NCI-H2081 (cell line): ENCODE measurements at places on chromosomes 11 and 22.

DNA sequence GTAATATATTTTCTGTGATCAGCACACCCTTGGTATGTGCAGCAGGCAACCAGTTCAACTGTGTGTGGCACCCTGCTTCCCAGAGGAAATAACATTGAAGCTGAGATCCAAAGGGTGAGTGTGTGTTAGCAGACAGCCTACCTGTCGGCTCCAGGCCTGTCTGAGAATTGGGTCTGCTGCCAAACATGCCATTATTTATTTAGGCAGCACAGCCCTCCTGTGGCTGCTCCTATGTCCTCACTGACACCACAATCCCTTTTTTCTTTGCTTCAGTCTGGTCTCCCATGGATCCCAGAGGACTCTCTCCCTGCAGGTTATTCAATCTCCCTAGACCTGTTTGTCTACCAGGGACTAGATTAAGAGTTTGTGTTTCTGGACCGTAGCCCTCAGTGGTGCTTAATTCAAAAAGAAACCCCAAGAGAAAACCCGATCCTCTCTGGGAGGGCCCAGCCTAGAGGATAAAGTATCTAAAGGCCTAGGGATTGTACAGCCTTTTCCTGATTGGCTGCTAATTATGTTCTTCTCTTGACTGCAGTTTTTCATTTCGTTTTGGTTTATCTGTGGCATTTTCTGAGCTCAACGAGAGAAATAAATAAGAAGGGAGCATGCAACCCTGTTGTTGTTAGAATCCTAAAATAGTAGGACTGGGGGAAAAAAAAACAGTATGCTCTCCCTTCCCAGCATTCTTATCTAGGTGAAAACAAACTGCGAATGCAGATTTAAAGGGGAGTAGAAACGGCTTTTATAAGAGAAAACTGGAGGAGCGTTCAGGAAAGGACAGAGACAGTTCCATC lies 24.1 kb downstream of the KCNE3 start:
- peak; percentile 82 for DNase-seq

GRCh38 chr11:47188259-47188658 lies 2.0 kb upstream of the PACSIN3 start:
- DNase-seq: no peak

GRCh38 chr11:8745431-8746253 lies 63.0 kb downstream of the RPL27A start:
- DNase-seq: no peak

- no peak for DNase-seq
Measured at GRCh38 chr11:87942786-87943185, 232.5 kb downstream of the RAB38 start.

DNA sequence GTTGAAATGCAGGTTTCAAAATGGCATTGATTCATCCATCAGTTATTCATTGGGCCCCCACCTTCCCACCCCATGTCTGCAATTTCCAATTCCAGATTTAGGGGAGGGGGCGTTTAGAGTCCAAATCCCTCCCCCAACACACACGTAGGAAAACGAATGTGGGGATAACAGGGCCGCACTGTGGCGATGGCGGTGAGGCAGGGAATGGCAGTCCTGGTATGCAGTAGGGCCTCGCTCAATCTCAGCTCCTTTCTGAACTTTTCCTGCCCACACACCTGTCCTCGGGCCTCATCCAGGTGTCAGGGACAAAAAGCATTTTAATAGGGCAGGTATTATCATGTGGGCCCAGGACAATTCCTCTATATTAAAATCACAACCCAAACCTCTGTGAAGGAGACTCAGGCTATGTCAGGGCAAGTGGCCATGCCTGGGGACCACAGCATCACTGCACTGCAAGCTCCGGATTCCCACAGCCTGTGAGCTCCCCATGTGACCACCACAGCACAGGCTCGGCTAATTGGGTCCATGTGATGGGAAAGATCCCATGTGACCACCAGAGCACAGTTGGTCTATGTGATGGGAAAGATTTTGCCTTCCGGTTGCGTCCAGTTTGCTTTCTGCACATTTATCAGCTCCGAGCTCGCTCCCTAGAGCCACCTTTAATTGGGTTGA lies 44.5 kb downstream of the RTL6 start:
- no peak for DNase-seq

- no peak for DNase-seq
Measured at GRCh38 chr11:30045921-30046577, 29.2 kb upstream of the KCNA4 start.

- no peak for DNase-seq
Measured at GRCh38 chr11:14073849-14074476, 111.4 kb downstream of the SPON1 start.

GRCh38 chr11:94757037-94757735 lies 11.0 kb upstream of the AMOTL1 start:
- DNase-seq: no peak

GRCh38 chr11:109075976-109076375 lies 346.0 kb upstream of the C11orf87 start:
- no peak for DNase-seq

GRCh38 chr11:108865406-108865805 lies 200.5 kb downstream of the DDX10 start:
- no peak for DNase-seq

GRCh38 chr11:118622376-118623268 lies 15.2 kb downstream of the PHLDB1 start:
- peak; percentile 63 for DNase-seq

GRCh38 chr11:66881927-66882452 lies 25.1 kb downstream of the LRFN4 start:
- peak; percentile 15 for DNase-seq

- DNase-seq: no peak
Measured at GRCh38 chr22:33597274-33597985, 322.8 kb downstream of the LARGE1 start.

DNA sequence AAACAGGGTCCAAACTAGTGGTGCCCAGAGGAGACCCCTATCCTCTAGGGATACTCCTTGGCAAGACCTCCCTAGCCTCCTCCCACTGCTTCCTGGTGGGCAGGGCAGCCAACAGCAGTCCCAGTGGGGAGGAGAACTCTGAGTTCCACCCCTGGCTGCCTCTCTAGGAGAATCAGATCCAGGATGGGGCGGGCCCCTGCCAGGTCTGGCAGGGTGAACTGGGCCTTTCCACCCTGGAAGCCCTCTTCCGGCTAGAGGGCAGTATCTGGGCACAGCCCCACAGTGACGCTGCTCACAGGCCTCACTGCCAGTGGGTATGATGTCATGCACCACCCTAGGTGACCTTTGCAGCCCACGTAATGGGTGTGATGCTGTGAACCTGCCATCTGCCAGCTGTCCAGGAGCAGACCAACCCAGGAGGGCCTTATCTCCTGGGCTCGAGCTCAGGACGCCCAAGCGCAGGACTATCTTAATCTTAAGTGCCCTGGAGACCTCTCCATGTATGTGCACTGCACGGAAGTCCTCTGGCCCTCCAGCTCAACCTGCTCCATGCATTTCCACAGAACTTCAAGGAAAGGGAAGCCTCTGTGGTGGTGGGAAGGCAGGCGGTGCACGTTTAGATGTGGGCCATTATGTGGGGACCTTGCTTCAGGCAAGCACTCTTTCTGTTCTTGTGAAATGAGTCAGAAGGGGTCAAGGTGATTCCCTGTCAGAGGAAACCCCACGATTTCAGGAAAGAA lies 31.8 kb upstream of the FCHSD2 start:
- no peak for DNase-seq

- DNase-seq: no peak
Measured at GRCh38 chr11:123587044-123587443, 67.4 kb downstream of the SCN3B start.

- no peak for DNase-seq
Measured at GRCh38 chr22:43276321-43276720, 66.9 kb downstream of the SCUBE1 start.

- DNase-seq: no peak
Measured at GRCh38 chr11:100469835-100470234, 217.3 kb upstream of the ARHGAP42 start.

DNA sequence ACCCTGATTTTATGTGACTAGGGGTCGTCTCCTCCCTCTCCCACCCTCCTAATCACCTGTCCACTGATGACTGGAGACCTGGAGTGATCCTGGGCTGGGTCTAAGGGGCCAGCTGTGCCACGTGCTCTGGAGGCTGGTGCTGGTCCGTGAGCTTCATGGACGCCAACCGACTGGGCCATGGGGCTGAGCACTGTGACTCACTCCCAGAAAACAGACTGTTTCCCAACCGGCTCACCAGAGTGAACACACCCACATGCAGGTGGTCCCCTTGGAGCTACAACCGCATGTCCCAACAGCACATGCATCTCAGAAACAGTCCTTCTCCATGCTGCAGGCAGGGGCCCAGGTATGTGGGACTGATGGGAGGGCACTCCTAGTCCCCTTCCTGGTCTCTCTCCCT lies 14.0 kb upstream of the LMO1 start:
- no peak for DNase-seq

- no peak for DNase-seq
Measured at GRCh38 chr11:61019832-61020405, 48.4 kb downstream of the CD6 start.

DNA sequence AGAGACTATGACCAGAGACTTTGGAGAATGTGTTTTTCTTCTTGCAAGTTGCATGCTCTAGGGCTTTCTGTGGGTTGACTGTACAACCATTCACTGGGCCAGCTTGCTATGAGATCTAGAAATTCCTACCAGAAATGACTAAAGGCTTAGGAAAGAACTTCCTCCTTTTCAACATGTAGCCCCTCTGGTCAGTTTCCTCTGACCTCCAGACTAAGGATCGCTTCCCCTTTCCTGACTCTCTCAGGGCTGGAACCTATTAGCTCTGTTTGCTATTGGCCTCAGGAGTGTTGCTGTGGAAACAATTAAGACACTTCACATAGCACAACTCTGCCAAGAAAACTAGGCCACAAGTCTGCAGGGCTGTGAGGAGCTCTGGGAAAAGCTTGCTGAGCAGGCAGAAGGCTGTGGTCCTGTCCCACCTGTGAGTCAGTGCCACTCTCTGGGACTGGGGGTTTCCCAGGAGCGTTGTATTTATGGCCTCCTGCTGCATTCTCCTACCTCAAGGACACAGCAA lies 10.7 kb downstream of the CRY2 start:
- no peak for DNase-seq

DNA sequence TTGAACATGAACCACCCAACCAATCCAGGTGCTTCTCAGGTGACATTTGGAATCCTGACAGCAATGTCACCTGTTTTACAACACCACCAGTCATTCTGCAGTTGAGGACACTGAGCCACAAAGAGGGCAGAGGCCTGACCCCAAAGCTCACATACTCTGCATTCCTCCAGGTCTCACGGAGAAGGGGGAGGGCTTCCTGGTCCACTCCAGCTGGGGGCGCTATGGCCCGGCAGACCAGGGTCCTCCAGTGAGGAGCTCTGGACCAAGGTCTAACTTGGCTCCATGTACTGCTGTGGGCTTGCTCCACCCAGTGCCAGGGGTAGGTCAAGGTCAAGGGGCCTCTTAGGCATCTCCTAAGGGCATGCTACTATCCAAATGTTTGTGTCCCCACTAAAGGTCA lies 1.5 kb upstream of the PNPLA3 start:
- no peak for DNase-seq

- no peak for DNase-seq
Measured at GRCh38 chr22:33321466-33321865, 263.3 kb upstream of the SYN3 start.

- DNase-seq: no peak
Measured at GRCh38 chr22:49009359-49010063, 818.2 kb downstream of the BRD1 start.

- no peak for DNase-seq
Measured at GRCh38 chr11:84681456-84681855, 945.7 kb downstream of the DLG2 start.

DNA sequence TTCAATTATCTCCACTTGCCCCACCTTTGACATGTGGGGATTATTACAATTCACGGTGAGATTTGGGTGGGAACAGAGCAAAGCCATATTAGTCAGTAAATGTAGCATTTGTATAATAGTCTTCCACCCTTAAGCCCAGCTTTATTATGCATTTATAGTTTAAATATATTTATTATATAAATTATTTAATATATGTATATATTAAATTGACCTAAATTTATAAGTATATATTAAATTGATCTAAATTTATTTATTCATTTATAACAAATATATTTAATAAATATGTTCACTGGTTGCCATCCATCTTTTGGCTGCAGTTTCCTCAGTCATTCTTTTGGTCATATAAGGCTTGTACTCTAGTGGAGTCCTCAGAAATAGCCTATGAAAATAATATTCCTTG lies 23.6 kb upstream of the CHORDC1 start:
- no peak for DNase-seq

DNA sequence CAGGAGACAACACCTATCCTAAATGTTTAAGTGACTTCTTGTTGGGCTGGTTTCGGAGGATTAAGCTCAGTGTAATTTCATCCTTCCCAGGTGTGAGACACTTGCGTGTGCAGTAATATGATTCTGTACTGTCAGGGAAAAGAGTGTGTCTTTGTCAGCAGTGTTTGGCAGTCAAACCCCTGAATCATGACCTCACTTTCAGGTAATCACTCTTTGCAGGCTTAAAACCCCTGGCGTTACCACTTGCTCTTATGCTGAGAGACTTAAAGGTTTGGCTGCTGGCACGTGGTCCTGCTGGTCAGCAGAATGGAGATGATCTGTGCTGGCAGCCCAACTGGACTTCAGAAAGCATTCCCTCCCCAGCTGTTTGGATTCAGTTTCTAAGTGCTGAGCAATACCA lies 56.1 kb downstream of the APIP start:
- peak; percentile 20 for DNase-seq

DNA sequence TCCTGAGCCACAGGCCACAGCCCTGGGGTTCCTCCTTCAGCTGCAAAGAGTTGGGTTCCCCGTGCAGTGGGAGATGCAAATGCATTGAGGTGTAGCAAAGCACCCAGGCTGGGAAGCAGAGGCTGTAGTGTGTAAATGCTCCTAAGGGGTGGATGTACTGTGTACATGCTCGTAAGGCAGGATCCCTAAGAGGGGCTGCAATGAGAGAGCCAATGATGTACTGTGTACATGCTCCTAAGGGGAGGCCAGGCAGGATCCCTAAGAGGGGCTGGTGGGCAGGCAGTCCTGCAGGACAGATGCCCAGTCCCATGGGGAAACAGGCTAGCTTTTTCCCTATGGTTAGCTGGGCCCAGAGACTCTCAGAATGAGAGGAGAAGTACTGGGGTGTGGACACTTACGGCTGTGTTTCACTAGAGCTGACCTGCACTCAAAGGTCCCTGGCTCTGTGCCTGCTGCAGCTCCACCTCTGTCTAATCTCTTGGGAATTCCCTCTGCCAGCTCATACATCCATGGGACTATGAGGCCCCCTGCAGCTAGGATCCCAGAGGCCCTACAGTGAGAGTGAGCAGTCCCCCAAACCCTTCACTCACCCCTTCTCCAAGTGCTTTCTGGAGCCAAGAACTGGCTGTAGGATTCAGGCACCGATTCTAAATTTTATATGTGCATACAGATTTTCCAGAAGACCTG lies 261.9 kb upstream of the LUZP2 start:
- no peak for DNase-seq
